ENCODE measurements at places on chromosomes 13 and 19.

DNA sequence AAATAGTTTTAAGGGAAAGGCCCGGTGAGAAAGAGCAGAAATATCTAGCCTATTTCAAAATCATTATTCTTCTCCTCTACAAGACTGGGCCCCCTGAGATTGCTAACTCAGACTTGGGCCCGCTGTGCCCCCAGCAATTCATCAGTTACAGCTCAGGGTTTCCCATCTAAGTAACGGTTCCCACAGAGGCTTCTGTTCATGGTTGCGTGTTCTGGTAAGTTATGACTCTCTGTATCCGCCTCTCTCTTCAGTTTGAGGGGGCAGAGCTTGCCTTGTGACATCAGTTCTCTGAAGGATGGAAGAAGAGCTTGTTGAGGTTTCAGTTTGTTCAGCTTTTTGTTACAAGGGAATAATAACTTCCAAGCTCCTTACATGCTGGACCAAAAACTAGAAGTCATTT is 11.6 kb downstream of the ZNF57 start:
- DNase-seq, result no peak

- DNase-seq, result no peak
Observed at GRCh38 chr13:88377852-88378251, 706.7 kb downstream of the SLITRK5 start.

DNA sequence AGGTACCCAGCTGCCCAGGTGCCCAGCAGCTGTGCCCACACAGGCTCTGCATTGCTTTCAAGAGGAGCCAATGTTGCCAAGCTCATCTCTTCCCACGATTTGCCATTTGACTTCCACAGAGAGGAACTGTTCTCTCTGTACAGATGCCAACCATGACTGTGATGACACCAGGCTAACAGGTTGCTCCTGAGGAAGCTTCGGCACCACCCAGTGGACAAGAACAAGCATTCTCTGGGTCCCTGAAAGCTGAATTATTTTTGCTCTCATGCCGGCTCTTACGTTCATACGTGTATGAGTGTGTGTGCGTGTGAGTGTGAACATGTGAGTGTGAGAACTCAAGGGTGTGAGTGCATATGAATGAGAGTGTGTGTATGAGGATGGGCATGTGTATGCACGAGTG is 535.2 kb downstream of the LIG4 start:
- DNase-seq, result no peak

- DNase-seq, result no peak
Observed at GRCh38 chr13:38223089-38223488, 126.6 kb upstream of the UFM1 start.

GRCh38 chr13:107832500-107833100 is 382.7 kb downstream of the LIG4 start:
- DNase-seq, result no peak

- DNase-seq, result no peak
Observed at GRCh38 chr13:75748874-75749273, 112.7 kb downstream of the LMO7 start.

All from NCI-H1417 treated with DMSO at 0.1 percent for 48 hours (cell line).